ENCODE measurements at places on chromosomes 11 and 22.

DNA sequence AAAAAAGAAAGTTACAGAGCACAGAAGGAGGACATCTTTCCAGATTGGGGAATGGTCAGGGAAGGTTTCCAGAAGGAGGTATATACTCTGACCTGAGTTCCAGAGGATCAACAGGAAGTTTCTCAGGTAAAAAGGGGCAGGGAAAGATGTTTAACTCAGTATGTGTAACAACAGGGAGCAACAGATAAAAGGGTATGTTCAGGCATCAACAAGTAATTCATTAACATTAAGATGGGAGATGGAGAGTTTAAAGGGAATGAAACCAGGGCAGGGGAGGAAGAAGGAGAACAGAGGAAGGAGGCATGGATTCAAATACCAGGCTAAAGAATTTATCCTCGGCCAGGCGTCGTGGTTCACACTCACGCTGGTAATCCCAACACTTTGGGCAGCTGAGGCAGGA lies 2.5 kb upstream of the DENND5A start:
- DNase-seq: no peak

GRCh38 chr11:118971646-118972045 lies at the start of gene FOXR1:
FOXR1 (plus strand) TSS chr11:118971761; CDS start chr11:118971932, 171 bp downstream.
- no peak for DNase-seq

GRCh38 chr11:87254562-87254961 lies 216.8 kb downstream of the TMEM135 start:
- no peak for DNase-seq

GRCh38 chr11:119108146-119108856 lies 1.2 kb downstream of the C2CD2L start:
- peak; percentile 51 for DNase-seq

- DNase-seq: no peak
These were observed 9.8 kb downstream of the FAM111A start for GRCh38 chr11:59152312-59152951.

DNA sequence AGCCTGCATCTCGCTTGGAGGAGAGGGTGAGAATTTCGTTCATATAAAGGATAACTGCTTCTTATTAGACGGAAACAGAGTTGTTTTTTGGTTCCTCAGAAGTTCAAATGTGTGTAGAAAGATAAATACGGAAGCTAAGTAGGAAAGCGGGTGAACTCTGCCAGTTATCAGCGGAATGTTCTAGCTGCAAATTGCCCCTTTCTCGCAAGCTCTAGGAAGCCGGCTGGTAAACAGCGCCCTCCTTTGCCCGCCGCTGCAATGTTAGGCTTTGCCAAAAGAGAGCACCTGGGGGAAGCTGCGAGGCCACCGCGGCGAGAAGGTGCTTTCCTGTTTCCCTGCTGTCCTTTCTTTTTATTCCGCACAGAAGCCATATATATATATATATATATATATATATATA lies 67.0 kb downstream of the IGLL5 start:
- no peak for DNase-seq

GRCh38 chr11:64572143-64572542 lies 18.9 kb upstream of the SLC22A12 start:
- no peak for DNase-seq

DNA sequence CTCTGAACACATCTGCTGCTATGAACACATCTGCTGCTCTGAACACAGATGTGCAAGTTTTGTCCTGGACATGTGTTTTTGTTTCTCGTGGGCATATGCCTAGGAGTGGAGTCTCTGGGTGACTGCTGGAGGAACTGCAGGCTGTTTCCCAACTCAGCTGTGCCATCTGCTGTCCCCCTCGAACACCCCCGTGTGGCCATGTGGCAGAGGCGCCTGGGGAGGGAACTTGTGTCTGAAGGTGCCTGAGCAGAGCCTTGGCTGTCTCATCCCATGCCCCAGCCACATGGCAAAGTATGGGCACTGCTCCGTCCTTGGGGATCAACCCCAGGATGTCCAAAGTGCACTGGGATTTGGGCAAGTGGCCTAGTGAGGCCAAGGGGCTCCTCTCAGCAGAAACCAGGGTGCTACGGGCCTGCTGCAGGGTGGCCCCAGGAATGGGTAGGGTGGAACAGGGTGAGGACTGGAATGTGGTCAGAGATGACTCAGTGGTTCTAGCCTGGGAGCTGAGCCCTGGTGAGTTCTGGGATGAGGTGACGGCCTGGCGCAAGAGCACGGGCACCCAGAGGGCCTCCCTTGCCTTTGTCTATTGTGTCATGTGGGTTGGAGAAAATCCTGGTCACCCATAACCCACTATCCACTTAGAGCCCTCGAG lies 14.7 kb downstream of the GATD1 start:
- peak; percentile 90 for DNase-seq

GRCh38 chr11:10072841-10073240 lies 221.2 kb downstream of the SBF2 start:
- peak; percentile 32 for DNase-seq

GRCh38 chr11:115499891-115500290 lies 4.3 kb downstream of the CADM1 start:
- no peak for DNase-seq

All from EH (cell line).